Endodermal cell (in vitro differentiated cells): ENCODE measurements at places on chromosomes 1 and 21. TPM values are rescaled to one million over a fixed set of nuclear protein-coding genes. Genes with fewer than 3 reads are reported as not detected.

CTSK gene
- 8.4 and 9.2 TPM in 2 replicates for total RNA-seq

HES3 gene
- 1.8 and 2.7 TPM in 2 replicates for total RNA-seq

SPRR1A gene
- not detected in 3 replicates for total RNA-seq

SUSD4 gene
- 0.53 to 0.99 TPM (median 0.58 TPM) in 3 replicates for total RNA-seq

GBP6 gene
- not detected in 2 replicates for total RNA-seq

ARPC5 gene
- 99.5 and 110 TPM in 2 replicates for total RNA-seq

B3GALNT2 gene
- 30.7 and 34.3 TPM in 2 replicates for total RNA-seq

SSU72 gene
- total RNA-seq: 91.4 to 138 TPM (median 138 TPM) in 3 replicates

ATP1A4 gene
- 0.55 and 0.66 TPM in 2 replicates for total RNA-seq

NID1 gene
- total RNA-seq: 17.6 and 18.3 TPM in 2 replicates

IL20 gene
- not detected in 2 replicates for total RNA-seq

OR2T33 gene
- total RNA-seq: 0.36 TPM in 1 of 3 replicates, not detected in the others

HFM1 gene
- 3.2 and 5.9 TPM in 2 replicates for total RNA-seq

CELA3A gene
- not detected in 2 replicates for total RNA-seq

CD101 gene
- total RNA-seq: 0.97 and 1.4 TPM in 2 replicates

DNA sequence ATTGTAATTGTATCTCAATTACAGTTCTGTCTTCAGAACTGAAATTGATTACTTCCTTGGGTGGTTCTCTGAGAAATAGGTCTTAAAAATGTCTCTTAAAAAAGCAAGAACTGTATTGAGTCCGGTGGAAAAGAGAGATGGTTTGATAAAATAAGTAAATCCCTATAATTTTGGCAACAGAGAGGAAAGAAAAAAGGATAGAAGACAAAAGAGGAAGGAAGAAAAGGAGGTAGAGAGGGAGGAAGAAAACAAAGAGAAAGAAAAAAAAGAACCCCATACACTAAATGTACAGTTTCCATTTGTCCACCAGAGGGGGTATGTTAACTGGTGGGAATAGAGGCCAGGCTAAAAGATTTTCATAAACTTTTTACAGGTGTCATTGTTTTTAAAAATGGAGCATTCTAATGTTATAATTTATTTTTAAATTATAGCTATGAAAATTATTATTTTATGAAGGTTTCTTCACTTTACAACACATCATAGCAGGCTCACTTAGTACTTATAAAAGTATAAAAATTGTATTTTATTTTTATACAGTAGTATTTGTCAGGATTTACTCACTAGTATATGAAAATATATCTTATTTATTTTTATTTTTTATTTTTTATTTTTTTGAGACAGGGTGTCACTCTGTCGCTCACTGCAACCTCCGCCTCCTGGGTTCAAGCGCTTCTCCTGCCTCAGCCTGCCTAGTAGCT lies 2.1 kb upstream of the UBE2T start:
- DNase-seq: no peak

DNA sequence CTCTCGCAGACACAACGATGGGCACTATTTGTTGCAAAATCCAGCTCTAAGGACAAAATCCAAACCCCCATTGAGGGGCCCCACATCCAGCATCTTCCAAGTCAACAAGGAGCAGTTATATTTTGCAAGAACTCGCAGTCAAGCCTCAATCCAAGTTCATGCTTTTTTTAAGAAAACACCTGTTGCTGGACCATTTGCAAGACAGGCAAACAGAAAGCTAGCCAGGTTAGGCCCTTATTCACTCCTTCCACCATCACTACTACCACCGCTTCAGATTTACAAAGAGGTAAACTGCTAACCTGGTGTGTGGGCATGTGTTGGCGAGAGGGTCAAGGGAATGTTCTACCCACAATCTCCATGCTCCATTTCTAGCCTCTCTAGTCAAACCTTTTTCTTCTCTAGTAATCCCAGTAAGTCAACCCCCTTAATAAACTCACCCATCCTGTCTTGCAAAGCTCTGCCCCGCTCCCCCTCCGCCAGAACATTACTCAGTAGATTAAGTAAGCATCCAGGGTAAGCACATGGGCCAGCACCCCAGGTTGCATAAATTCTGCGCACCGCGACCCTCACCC lies 703 bp downstream of the ERI3 start:
- DNase-seq: no peak

- DNase-seq: peak; percentile 93
Measured at GRCh38 chr1:43454270-43455011, 710 bp upstream of the HYI start.

DNA sequence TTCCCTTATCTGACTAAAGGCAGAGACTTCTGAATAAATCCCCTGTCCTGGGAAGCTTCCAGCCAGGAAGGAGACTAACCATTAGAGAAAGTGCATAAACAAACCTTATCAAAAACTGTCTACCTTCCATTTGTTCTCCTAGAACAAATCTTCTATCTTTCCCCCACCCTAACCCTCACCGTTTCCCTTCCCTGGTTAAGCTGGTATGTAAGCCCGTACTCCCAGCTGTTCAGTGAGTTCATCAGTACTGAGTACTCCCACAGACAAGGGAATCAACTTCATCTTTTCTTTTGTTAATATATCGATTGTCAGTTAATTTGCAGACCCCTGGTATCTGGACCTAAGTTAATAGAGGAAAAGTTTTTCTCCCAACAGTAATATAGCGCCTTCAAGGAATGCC lies 20.1 kb upstream of the COG2 start:
- no peak for DNase-seq

DNA sequence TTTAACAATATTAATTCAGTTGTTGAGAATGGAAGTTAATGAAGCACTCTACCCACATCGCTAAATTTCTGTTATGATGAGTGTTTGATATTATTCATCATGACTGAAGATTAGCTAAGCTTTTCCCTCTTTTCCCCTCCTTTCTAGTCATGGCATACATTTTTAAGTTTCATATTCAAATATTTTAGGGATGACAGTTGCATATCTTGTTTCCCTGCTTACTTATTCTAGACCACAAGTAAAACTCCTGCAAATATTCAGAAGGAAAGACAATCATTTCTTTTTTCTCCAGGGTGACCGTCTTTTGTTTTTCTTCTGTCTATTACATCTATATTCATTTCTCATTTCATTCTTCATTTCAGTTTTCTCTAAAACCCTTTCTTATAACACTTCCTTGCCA lies 906.0 kb downstream of the ADGRL2 start:
- DNase-seq: no peak

DNA sequence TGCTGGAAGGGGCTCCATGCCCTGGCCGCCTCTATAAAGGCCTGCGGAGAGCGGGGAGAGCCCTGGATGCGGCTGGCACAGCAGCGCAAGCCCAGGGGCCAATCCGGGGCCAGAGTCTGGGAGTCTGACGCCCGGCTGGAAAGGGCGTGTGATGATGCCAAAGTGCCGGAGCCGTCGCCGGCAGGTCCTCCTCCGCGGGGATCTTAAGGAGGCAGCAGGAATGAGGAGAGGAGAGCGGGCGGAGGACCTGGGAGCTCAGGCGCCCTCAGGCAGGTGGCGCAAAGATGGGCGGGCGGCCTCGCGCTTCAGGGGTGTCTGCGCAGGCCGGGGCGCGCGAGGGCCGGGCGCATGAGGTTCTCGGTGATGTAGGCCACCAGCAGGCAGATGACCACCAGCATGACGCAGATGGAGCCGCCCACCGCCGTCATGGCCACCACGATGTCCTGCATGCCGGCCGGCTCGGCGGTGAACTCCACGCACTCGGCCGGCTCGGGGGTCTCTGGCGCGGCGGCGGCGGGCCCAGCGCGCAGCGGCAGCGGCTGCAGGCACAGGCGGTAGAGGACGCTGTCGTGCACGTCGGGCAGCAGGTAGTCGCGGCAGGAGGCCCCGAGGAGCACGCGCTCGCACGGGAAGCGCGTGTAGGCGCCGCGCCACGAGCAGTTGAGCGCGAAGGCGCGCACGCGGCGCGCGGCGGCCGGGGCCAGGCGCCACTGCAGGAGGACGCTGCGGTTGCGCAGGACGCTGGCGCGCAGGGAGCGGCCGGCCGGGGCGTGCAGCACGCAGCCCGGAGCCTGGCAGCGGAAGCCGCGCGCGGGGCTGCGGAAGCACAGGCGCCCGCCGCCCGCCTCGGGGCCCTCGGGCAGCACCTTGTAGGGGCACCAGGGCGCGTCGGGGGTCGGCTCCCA lies 653 bp downstream of the FNDC10 start:
- DNase-seq: peak; percentile 87

- no peak for DNase-seq
Measured at GRCh38 chr1:172388490-172388889, 32.0 kb upstream of the C1orf105 start.

GRCh38 chr1:103107741-103108375 lies 464 bp downstream of the COL11A1 start:
- DNase-seq: no peak

- peak; percentile 95 for DNase-seq
Measured at GRCh38 chr1:176897350-176898236, 266.9 kb downstream of the ASTN1 start.

DNA sequence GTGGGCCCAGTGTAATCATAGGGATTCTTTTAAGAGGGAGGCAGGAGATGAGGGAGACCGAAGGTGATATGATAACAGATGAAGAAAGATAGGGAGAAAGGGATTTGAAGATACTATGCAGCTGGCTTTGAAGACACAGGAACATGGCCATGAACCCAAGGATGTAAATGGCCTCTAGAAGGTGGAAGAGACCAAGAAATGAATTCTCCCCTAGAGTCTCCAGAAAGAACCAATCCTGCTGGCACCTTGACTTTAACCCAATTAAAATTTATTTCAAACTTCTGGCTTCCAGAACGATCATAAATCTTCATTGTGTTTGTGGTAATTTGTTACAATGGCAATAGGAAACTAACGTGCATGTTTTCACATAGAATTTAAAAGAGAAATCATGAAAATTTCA lies 95.0 kb upstream of the GORAB start:
- no peak for DNase-seq

- DNase-seq: no peak
Measured at GRCh38 chr1:97166626-97167025, 445.0 kb downstream of the PTBP2 start.

GRCh38 chr1:98659879-98660278 lies 1.6 kb upstream of the SNX7 start:
- DNase-seq: no peak

- peak; percentile 84 for DNase-seq
Measured at GRCh38 chr1:9996624-9997582, at the start of gene RBP7. TSS of gene RBP7 (plus strand) at chr1:9997228. CDS start at chr1:9997259, 31 bp downstream.

- DNase-seq: peak; percentile 88
Measured at GRCh38 chr21:23968722-23969647, 1638.3 kb downstream of the MRPL39 start.

- DNase-seq: no peak
Measured at GRCh38 chr1:187471555-187471954, 642.8 kb downstream of the PLA2G4A start.

DNA sequence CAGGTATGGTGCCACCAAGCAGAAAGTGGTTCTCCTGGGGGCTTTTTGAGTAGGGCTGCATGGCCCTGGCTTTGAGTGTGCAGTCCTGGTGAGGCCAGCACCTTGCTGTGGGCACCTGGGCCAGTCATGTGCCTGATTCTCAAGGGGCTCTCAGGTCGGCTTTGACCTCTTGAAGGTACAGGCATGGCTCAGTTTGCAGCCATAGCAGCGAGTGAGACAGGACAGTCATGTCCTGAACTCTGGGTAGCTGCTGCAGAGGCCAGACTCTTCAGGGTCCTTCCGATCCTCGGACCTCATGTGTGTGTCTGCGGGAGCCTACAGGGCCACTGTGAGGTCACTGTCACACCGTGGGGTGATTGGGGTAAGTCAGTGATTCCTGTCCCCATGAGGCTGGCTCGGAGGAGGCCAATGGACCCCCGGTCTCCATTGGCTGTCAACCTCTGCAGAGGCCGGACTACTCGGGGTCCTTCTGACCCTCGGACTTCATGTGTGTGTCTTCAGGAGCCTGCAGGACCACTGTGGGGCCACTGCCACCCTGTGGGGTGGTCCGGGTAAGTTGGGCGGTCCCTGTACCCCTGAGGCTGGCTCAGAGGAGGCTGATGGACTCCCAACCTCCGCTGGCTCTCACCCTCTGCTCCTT lies 95.2 kb upstream of the C1orf174 start:
- no peak for DNase-seq

DNA sequence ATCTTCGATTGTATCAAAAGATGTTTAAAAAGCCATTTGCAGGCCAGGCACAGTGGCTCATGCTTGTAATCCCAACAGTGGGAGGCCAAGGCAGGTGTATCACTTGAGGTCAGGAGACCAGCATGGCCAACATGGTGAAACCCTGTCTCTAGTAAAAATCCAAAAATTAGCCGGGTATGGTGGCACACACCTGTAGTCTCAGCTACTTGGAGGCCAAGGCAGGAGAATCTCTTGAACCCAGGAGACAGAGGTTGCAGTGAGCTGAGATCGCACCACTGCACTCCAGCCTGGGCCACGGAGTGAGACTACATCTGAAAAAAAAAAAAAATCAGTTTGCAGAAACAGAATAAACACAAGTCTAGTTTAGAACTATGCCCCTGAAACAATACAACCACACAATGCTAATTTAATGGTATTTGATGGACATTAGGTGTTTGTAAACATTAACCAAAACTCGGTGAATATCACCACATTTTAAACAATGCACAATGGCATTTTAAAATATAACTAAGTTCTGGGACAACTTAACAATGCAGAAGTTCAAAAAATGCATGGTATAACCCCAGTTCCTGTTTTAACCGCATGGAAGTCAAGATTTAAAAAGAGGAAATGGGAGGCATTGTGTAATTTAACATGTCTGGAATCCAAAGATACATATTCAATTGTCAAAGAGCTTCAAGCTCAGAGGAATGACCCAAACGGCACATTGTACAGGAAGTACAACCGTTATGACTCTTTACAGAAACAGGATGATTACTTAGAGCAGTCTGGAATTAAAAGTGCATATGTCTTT lies 7.1 kb upstream of the PTTG1IP start:
- DNase-seq: no peak

DNA sequence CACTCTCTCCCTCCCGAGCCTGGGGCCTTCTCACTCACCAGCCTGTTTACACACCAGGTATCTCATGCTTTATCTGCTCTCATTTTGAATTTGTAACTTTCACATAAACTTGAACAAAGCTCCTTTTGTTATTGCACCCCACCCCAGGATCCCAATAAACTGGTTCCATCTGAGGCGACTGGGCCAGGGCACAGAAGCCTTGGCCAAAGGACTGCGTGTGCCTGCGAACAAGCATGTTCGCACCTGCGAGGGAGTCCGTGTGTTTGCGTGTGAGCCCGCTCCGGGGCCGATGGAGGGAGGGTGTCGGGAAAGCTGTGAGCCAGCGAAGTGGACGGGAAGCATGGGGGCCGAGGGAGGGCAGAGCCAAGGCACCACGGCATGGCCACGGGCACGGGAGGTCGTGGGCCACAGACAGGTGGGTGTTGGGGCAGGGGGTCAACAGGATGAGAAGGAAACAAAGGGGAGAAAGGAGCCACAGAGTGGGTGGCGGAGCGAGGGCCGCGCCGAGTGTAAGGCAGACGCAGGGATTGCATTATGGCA lies 98.8 kb downstream of the CASZ1 start:
- DNase-seq: no peak

DNA sequence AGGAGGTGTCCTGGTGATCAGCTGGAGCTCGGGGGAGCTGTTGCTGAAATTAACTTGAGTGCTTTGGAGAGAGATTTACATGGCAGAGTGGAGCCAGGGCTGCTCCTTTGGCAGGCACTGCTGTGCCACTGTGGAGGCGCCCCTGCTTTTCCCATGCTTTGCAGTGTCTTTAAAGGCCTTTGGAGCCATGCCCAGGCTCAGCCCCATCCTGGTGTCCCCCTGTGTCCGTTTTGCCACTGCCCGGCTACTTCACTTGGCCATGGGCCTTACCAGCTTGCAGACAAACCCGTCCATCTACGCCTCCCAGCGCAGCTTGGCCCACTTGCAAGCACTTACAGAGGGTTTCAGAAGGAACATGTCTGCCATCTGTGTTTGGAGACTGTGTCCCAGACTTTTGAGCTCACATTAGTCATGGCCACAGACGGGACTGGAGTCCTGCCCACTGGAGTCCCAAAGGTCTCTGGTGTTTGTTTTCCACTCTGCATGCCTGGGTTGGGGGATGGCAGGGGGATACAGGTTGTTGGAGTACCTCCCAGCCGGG lies 18.2 kb upstream of the LAMTOR5 start:
- no peak for DNase-seq
